ENCODE measurements at places on chromosomes 6 and 20. TPM values are rescaled to one million over a fixed set of nuclear protein-coding genes. Genes with fewer than 3 reads are reported as not detected.

The CNR1 gene
- 4.2 TPM for total RNA-seq

DNA sequence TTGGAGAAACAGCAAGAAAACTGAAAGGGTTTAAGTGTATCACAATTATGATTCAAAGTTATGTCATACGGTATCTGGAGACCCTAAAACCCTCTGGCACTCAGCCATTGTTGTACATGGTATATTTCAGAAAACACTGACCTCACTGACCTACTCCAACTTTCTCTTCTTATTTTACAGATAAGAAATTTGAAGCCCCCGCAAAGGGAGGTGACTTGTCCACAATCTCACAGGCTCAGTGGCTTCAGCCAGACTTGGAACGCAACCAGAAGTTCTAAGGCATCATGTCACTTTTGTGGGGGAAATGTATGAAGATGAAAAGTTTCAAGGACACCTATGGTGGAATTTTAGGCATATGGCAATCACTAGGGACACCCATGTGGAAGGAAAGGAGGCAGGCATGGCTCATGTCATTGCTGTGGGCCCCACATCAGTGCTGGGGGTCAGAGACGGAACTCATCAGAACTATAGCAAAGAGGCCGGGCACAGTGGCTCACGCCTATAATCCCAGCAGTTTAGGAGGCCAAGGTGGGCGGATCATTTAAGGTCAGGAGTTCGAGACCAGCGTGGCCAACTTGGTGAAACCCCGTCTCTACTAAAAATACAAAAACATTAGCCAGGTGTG is 5.2 kb upstream of the TRIB3 start:
- DNase-seq = no peak

DNA sequence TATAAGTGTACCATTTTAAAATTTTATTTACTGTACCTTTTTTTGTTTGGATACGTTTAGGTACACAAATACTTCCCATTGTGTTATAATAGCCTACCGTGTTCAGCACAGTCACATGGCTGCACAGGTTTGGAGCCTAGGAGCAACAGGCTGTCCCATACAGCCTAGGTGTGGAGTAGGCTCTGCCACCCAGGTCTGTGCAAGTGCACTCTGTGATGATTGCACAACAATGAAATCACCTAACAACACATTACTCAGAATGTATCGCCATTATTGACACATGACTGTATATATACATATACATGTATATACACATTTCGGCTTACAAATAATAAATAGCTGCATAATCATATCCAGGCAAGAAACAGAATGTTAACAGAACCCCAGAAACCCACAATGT is 15.4 kb downstream of the SERAC1 start:
- DNase-seq = no peak

DNA sequence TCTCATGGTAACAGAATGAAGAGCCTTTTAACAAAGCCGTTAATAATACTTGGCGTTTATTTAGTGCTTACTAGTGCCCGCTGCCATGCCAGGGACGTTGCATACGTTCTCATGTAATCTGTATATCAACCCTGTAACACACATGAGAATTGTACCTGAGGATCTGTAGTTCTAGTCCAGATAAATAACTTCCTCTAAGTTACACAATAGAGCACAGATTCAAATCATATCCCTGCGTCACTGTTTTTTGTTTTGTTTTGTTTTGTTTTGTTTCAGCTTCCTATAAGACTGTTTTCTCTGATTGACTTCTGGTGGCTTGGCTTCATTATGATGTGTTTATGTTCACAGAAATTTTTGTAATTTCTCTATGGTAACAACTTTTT is 553 bp downstream of the ZSCAN16 start:
- DNase-seq = no peak
